Activated T-cell treated with anti-CD3 and anti-CD28 coated beads, Interleukin-2, amount 50 U/mL, for 24 hours (primary cell): ENCODE measurements at places on chromosomes 16 and 17.

GRCh38 chr16:85291302-85292148, 179.3 kb upstream of the CIBAR2 start:
- no peaks in the 10 kb centered on the region for H3K36me3 ChIP-seq
- DNase-seq = no peak
- H3K27ac ChIP-seq = no peak overlapping the region
- no peaks in the 10 kb centered on the region for H3K27me3 ChIP-seq
- H3K4me3 ChIP-seq = no peak overlapping the region

GRCh38 chr16:24969071-24969470, 46.1 kb downstream of the ARHGAP17 start:
- no peak overlapping the region for H3K4me3 ChIP-seq
- no peaks in the 10 kb centered on the region for H3K27me3 ChIP-seq
- H3K4me1 ChIP-seq = peaks cover 19% of the 10 kb centered on the region
- H3K27ac ChIP-seq = no peak overlapping the region

DNA sequence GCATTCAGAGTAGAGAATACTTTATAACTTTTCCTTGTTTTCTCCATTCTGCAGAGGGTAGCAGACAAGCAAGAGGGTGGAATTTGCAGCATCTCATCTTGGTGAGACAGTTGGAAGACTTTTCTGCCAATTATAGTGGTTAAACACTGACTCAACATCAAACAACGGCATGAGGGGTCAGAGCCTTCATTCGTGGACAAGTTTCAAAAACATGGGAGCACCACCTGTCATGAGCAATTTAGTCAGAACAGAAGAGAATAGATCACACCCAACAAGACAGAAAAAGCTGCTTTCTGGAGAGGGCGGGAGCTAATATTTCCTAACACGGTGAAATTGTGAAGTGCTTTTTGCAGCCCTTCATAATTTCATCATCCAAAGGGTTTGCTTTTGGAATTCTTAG, 17.9 kb upstream of the ZNF652 start:
- H3K4me1 ChIP-seq = no peaks in the 10 kb centered on the region
- no peaks in the 10 kb centered on the region for H3K27me3 ChIP-seq
- no peak for DNase-seq
- H3K27ac ChIP-seq = no peak overlapping the region
- peaks cover 2% of the 10 kb centered on the region for H3K36me3 ChIP-seq

GRCh38 chr17:44314869-44315661, 6.7 kb downstream of the RUNDC3A start:
- peak overlapping the region; percentile 71 for H3K4me3 ChIP-seq
- H3K4me1 ChIP-seq = peaks cover 13% of the 10 kb centered on the region
- peak overlapping the region; percentile 47 for H3K27ac ChIP-seq
- peaks cover 12% of the 10 kb centered on the region for H3K36me3 ChIP-seq
- peak; percentile 71 for DNase-seq

DNA sequence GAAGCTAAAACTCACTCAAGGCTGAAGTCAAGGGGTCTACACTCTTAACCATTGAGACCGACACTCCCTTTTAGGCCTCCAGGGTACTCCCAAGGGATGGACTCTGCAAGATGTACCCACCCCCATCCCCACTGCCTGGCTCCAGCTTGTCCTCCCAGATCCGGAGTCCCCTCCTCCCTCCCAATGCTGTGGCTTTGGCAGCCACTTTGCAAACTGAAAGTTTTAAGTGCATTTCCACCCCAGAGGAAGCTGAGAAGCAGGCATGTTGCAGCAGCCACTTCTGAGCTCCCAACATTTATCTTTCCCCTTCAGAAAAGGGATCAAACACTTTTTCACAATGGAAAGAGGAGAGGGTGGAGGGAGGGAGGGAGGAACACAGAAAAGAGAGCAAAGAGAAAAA, 115.2 kb downstream of the COPRS start:
- H3K27ac ChIP-seq = no peak overlapping the region
- H3K4me1 ChIP-seq = no peaks in the 10 kb centered on the region
- DNase-seq = no peak
- H3K36me3 ChIP-seq = no peaks in the 10 kb centered on the region
